ENCODE measurements at places on chromosomes 13 and 19.

- no peak for DNase-seq
These were observed 46.8 kb downstream of the PDCD5 start for GRCh38 chr19:32627714-32628270.

DNA sequence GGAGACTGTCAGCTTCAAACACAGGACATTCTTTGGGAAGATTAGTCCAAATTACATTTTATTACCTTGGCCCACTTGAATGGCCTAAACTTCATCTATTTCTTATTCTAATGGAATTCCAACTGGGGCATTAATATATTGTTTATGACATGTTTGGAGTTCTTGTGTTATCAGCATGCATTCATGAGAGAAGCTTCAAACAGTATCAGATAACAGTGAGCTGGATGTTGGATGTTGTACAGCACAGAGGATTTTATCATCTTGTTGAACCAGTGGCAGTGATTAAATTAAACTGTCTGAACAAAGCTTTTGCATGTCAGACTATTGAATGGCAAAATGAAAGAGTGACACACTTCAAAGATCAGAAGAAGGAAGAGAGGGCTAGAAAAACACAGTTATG lies 50.0 kb downstream of the MZT1 start:
- peak; percentile 7 for DNase-seq

GRCh38 chr13:98253526-98253925 lies 76.5 kb upstream of the RNF113B start:
- no peak for DNase-seq

- DNase-seq, result no peak
These were observed 10.3 kb upstream of the C5AR2 start for GRCh38 chr19:47321630-47322029.

GRCh38 chr13:32164622-32165268 lies 133.2 kb downstream of the FRY start:
- DNase-seq, result peak; percentile 86

GRCh38 chr13:53863520-53863919 lies 834.9 kb downstream of the OLFM4 start:
- no peak for DNase-seq

GRCh38 chr19:10219678-10220077 lies 11.5 kb downstream of the S1PR2 start:
- peak; percentile 40 for DNase-seq

- DNase-seq, result no peak
These were observed 2.7 kb upstream of the CEBPG start for GRCh38 chr19:33370783-33371182.

GRCh38 chr13:73879346-73880015 lies 254.7 kb downstream of the KLF12 start:
- DNase-seq, result peak; percentile 68

- no peak for DNase-seq
These were observed 125.5 kb upstream of the TRPC4 start for GRCh38 chr13:37995092-37995491.

GRCh38 chr19:46049597-46049996 lies 8.8 kb upstream of the IGFL4 start:
- peak; percentile 46 for DNase-seq

DNA sequence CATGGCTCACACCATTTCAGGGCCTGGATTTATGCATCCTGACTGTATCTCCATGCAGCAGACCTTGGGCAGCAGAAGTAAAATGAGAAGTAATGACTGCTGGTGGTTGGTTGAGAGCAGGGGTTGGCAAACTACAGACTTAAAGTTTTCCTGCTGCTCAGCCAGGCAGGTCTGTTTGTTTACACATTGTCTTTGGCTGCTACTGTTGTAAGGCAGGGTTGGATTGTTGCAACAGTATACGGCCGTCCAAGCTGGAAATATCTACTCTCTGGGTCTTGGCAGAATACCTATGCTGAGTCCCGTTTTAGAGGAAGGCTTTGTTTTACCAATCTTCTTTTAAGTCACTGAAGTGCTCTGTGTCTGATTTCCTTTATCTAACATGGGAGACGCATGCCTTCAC lies 13.5 kb downstream of the SNRNP70 start:
- no peak for DNase-seq

DNA sequence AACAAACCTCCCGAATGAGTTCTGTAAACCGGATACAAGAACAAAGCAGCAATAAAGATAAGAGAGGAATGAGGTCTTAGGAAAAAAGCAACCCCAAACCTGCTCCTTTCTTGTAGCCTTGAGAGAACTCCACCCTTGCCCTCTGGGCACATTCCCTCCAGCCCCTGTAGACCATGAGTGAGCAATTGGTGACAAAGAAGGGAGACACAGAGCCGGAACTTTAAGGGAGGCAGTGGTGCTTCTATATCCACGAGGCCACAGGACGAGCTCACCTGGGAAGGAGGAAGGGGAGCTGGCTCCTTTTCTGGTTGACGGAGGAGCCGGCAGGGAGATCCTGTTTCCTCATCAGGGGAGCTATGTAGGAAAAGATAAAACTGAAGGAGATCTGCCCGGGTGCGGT lies 13.0 kb downstream of the BRME1 start:
- no peak for DNase-seq

GRCh38 chr19:47776568-47776967 lies 1.9 kb upstream of the SELENOW start:
- DNase-seq, result peak; percentile 57

DNA sequence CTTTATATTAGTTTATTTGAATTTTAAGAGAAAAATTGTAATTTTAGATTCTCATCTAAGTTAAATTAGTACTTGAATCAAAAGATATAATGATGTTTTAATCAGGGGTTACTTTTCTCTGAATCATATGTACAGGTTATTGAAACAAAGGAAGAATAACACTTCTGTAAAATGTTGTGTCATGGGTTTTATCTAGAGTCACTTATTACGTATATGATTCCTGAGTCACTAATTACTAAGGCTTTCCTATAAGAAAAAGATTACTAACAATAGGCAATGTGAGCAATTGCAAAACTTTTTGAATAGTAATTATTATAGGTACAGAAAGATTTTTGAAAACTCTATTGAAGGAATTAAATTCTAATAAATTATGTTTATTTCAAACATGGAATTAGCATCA lies 99.2 kb upstream of the KLF5 start:
- DNase-seq, result no peak

DNA sequence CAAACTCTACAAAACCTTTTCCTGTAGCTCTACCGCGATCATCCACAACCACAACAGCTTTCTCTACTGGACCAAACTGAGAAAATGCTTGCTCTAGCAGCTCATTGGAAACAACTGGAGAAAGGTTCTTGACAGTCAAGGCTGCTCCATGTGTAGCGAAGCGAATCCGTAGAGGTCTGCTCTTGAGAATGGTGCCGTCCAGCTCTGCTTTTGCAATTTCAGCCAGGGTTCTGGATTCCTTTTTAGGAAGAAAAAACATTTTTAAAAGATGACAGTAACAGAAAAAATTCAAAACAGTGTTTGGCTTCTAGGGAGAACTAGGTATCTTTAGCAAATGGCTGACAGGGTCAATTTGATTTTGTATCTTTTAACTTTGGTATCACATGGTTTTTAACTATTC lies 10.4 kb downstream of the PSPC1 start:
- no peak for DNase-seq

GRCh38 chr13:51613535-51613934 lies 29.3 kb downstream of the WDFY2 start:
- DNase-seq, result no peak
